Urothelium cell line (cell line): ENCODE measurements at places on chromosomes 3 and 15.

- DNase-seq: no peak
These were observed 42.1 kb downstream of the MINAR1 start for GRCh38 chr15:79474252-79474651.

- peak; percentile 58 for DNase-seq
These were observed 100.1 kb upstream of the NPHP3 start for GRCh38 chr3:132822266-132822665.

DNA sequence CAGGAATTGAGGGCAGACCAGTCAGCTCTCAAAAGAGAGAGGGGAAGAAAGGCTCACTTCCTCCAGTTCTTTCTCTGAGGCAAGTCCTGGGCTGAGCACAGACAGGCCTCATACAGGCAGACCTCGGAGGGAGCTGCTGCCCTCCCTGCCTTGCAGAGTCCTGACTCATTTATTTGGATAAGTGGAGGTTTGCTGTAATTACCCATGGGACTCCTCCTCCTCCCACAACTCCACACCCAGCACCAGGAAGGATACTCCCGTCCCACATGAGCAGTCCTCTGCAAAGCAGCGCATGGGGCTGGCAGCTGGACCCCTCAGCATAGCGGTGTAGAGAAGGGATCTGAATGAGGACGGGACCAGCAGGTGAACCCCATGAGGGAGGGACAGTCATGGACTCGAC is 13.4 kb upstream of the SCN10A start:
- peak; percentile 78 for DNase-seq

- DNase-seq: no peak
These were observed 11.6 kb downstream of the TSEN2 start for GRCh38 chr3:12495749-12496452.

DNA sequence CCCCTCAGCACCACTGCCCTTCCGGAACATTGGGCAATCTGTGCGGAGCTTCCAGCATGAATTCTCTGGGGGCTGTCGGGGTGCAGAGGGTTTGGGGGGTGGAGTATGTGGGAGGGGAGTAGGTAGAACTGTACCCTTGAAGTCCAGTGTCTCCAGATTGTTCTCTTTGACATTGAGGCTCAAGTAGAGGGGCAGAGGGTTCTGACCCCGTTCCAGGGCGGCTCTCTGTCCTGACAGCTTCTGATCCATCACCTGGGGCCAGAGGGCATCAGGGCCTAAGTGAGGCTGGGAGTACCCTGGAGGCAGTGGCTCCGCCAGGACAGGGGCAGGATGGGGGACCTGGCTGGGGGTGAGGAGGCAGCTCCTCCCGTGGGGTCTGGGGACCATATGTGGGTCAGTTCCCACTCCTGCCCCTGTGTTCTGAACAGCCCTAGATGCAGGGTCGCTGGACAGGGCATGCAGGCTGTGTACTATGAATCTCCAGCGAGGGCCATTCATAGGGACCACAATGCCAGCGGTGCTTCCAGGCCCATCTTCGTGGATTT is 22.1 kb downstream of the PLA2G4D start:
- DNase-seq: no peak

- DNase-seq: no peak
These were observed 177.6 kb upstream of the BCL6 start for GRCh38 chr3:187922704-187923416.
